Foreskin keratinocyte (primary cell): ENCODE measurements at places on chromosomes 1 and 21. TPM values are rescaled to one million over a fixed set of nuclear protein-coding genes. Genes with fewer than 3 reads are reported as not detected.

The GOLT1A gene
- polyA plus RNA-seq = 0.60 and 0.67 TPM in 2 replicates

The TOR1AIP2 gene
- 11.1 and 12.5 TPM in 2 replicates for polyA plus RNA-seq

The C21orf91 gene
- polyA plus RNA-seq = 5.2 and 6.4 TPM in 2 replicates

The TMEM125 gene
- 1.8 and 2.7 TPM in 2 replicates for polyA plus RNA-seq

The COL16A1 gene
- 74.3 and 80.3 TPM in 2 replicates for polyA plus RNA-seq

The PADI2 gene
- 0.45 TPM in 2 replicates for polyA plus RNA-seq

The CRABP2 gene
- 4.6 and 8.4 TPM in 2 replicates for polyA plus RNA-seq

The CACNA1E gene
- not detected in 2 replicates for polyA plus RNA-seq

The TTLL10 gene
- polyA plus RNA-seq = 0.02 TPM in 1 of 2 replicates, not detected in the other

The CNTN2 gene
- not detected in 2 replicates for polyA plus RNA-seq

The NMNAT2 gene
- 0.09 and 0.10 TPM in 2 replicates for polyA plus RNA-seq

The ZC3H12A gene
- 19.9 and 23.0 TPM in 2 replicates for polyA plus RNA-seq

The OLFML2B gene
- 0.13 and 0.17 TPM in 2 replicates for polyA plus RNA-seq

The SPRR1B gene
- polyA plus RNA-seq = 78.3 and 224 TPM in 2 replicates

The DCLRE1B gene
- 7.0 and 9.5 TPM in 2 replicates for polyA plus RNA-seq

The FLG2 gene
- 0.03 and 0.04 TPM in 2 replicates for polyA plus RNA-seq

The ALX3 gene
- not detected in 2 replicates for polyA plus RNA-seq

The NBPF4 gene
- not detected in 2 replicates for polyA plus RNA-seq

The HOOK1 gene
- 1.3 and 1.9 TPM in 2 replicates for polyA plus RNA-seq

The PLEKHA6 gene
- polyA plus RNA-seq = 2.0 and 2.4 TPM in 2 replicates

The HSPA6 gene
- polyA plus RNA-seq = 0.16 and 0.29 TPM in 2 replicates

The CLDN17 gene
- polyA plus RNA-seq = 0.04 TPM in 1 of 2 replicates, not detected in the other

The CTBS gene
- polyA plus RNA-seq = 7.1 and 7.9 TPM in 2 replicates
